ENCODE measurements at places on chromosomes 12 and 14. TPM values are rescaled to one million over a fixed set of nuclear protein-coding genes. Genes with fewer than 3 reads are reported as not detected.
A peak's percentile ranks its signal among the peaks of the same experiment; 100 is the strongest.

DNA sequence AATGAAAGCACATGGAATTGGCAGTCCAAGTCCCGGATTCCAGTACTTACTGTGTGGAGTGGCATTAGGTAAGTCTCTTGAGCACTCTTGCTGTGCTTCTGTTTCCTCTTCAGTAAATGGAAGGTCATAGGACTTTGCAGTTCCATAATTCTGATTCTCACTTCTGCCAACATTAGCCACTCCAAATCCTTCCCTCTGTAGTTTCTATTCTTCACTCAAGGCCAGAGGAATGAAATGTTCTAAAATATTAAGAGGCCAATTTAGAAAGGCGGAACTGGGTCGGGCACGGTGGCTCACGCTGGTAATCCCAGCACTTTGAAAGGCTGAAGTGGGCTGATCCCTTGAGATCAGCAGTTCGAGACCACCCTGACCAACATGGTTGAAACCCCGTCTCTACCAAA is 19.8 kb upstream of the SLC5A8 start:
- DNase-seq, result no peak
- H3K36me3 ChIP-seq, result no peaks in the 10 kb centered on the region
- H3K27ac ChIP-seq, result no peak overlapping the region

- DNase-seq, result peak; percentile 17
- no peaks in the 10 kb centered on the region for H3K36me3 ChIP-seq
- peak overlapping the region; percentile 94 for H3K27ac ChIP-seq
- H3K4me3 ChIP-seq, result peak overlapping the region; percentile 51
- H3K27me3 ChIP-seq, result no peaks in the 10 kb centered on the region
Measured at GRCh38 chr12:121713257-121713777, 765 bp downstream of the TMEM120B start.

GRCh38 chr12:76554405-76555230 is 5.0 kb downstream of the OSBPL8 start:
- no peak for DNase-seq
- H3K4me1 ChIP-seq, result peaks cover 37% of the 10 kb centered on the region
- H3K36me3 ChIP-seq, result no peaks in the 10 kb centered on the region

DNA sequence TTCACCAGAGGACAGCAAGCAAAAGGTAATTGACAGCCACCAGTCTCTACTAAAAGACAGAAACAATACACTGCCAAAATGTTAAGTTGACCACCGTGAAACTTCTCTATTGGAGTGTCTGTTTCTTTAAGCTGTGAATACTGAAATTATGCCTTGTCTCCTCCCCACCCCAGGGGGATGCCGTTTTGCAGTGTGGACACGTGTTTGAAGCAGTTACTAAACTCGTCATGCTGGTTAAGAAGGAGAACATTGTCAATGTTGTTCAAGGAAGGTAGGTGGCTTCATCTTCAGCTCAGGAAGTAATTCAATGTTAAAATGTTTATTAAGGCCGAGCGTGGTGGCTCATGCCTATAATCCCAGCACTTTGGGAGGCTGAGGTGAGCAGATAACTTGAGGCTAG is 32.8 kb downstream of the KCTD10 start:
- H3K4me1 ChIP-seq, result no peaks in the 10 kb centered on the region
- H3K27ac ChIP-seq, result no peak overlapping the region
- DNase-seq, result no peak
- H3K27me3 ChIP-seq, result no peaks in the 10 kb centered on the region
- no peak overlapping the region for H3K4me3 ChIP-seq

DNA sequence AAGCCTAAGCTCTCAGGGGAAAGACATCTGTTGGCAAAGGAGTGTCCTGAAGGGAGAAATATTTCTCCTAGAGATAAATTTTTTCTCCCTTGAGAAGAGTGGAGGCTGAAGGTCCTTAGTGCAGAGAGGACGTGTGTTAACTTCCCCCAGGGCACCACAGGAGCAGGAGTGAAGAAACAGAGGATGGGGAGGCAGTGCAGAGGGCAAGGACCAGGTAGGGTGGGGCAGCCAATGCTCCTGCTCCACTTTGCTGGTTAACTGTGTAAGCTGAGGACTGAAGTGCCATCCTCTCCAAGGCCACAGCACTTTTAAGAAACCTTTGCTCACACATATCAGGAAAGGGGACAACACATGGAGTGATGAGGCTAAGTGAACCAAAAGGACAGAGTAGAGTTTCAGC is 4.0 kb downstream of the L3HYPDH start:
- no peaks in the 10 kb centered on the region for H3K36me3 ChIP-seq
- H3K4me1 ChIP-seq, result peaks cover 32% of the 10 kb centered on the region
- H3K27me3 ChIP-seq, result no peaks in the 10 kb centered on the region
- H3K27ac ChIP-seq, result no peak overlapping the region
- no peak for DNase-seq

- no peak for DNase-seq
- no peaks in the 10 kb centered on the region for H3K27me3 ChIP-seq
- no peaks in the 10 kb centered on the region for H3K4me1 ChIP-seq
- no peak overlapping the region for H3K4me3 ChIP-seq
Measured at GRCh38 chr12:3929875-3930615, 56.8 kb upstream of the PARP11 start.

- no peaks in the 10 kb centered on the region for H3K36me3 ChIP-seq
- peaks cover 18% of the 10 kb centered on the region for H3K4me1 ChIP-seq
- no peak overlapping the region for H3K4me3 ChIP-seq
- no peaks in the 10 kb centered on the region for H3K27me3 ChIP-seq
- H3K27ac ChIP-seq, result no peak overlapping the region
- peak; percentile 47 for DNase-seq
Measured at GRCh38 chr12:40693207-40693821, 1.1 kb downstream of the CNTN1 start.

DNA sequence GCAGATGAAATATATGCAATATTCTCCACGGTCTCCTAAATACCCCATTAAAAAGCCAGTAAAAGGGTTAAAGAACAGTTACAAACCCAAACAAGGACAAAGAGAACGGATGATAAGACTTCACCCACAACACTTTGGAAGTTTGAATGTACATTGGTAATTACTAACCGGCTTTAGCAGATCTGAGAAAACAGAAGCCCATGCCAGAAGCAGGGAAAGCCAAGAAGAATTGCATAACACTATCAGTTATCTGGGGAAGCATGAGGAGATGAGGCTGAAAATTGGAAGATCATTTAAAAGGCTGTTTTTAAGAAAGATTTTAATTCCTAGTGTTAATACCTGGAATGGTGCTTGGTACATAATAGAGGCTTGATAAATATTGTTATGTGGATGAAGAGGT is 55.6 kb upstream of the MYBPC1 start:
- H3K4me1 ChIP-seq, result no peaks in the 10 kb centered on the region
- H3K36me3 ChIP-seq, result no peaks in the 10 kb centered on the region
- no peaks in the 10 kb centered on the region for H3K27me3 ChIP-seq
- H3K27ac ChIP-seq, result no peak overlapping the region
- DNase-seq, result no peak

DNA sequence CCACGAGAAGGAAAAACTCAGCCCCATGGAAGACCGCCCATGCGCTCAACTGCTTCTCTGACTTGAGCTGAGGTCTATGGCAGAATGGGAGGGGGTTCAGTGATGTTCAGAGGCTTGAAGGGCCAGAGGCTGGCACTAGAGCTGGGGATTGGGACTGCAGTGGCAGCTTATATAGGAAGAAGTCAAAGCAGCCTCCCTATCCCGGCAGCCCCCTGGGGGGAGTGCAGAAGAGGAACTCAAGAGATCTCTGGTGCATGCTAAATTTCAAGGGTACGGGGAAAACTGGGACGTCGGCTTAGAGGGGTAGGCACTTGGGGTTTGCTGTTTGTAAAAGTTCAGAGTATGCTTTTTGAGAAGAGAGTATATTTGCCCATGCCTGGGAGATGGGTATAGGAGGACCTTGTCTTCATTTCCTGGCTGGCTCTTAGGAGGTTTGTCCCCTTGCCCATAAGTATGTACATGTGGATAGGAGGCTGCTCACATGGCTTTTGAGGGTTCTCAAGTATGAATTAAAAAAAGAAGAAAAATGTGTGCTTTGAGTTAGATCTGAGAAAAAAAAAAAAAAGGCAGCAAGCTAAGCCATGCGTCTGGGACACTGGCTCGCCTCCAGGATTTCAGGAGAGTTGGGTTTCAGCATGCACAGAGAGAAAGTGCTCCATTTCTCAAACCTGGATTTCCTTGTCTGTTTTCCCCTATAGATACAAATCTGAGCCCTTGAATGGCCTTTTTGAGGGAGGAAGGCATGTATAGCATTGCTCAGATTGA is 3.2 kb upstream of the MEG3 start:
- peaks cover 15% of the 10 kb centered on the region for H3K4me1 ChIP-seq
- no peaks in the 10 kb centered on the region for H3K27me3 ChIP-seq

The NEUROD4 gene
- not detected for total RNA-seq

The OTX2 gene
- total RNA-seq, result not detected

The SCNN1A gene
- total RNA-seq, result 62.5 TPM

The CHST11 gene
- 14.5 TPM for total RNA-seq

The SERPINA10 gene
- total RNA-seq, result 3.0 TPM

The USP44 gene
- 21.1 TPM for total RNA-seq

The SLC25A21 gene
- not detected for total RNA-seq

Data from body of pancreas (tissue), 4 donors.